ENCODE measurements at places on chromosomes 7 and 10.

GRCh38 chr7:157579425-157579824 lies 242.6 kb downstream of the DNAJB6 start:
- DNase-seq = no peak

GRCh38 chr7:5699467-5700384 lies 81.7 kb downstream of the RNF216 start:
- no peak for DNase-seq

GRCh38 chr10:102342958-102343357 lies 52.5 kb upstream of the NFKB2 start:
- DNase-seq = no peak

DNA sequence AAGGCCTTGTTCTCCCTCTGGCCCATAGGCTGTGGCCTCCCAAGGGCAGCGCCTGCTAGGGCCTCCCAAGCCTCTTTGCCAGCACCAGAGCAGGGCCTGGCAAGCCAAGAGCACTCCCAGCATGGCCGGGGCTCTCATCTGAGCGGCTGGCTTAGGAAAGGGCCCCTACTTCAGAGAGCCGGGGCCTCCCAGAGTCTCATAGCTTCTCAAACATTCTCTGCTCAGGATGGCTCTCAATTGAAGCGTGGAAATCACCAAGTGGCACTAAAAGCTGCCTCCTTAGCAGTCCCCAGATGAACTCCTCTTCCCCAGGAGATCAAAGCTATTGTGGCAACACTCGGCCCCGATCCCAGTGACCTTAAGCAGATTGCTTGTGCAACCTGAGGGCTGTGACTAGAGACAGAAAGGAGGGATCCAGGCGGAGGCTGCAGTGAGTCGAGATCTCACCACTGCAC lies 69.4 kb downstream of the FAM53B start:
- no peak for DNase-seq

Data from GM04504 (cell line).